Foreskin keratinocyte (primary cell): ENCODE measurements at places on chromosomes 11 and 22. TPM values are rescaled to one million over a fixed set of nuclear protein-coding genes. Genes with fewer than 3 reads are reported as not detected.

The MS4A15 gene
- total RNA-seq: not detected in 2 replicates

The TMEM123 gene
- total RNA-seq: 213 and 269 TPM in 2 replicates

The SCT gene
- total RNA-seq: not detected in 2 replicates

The MIAT gene
- total RNA-seq: 0.28 and 0.37 TPM in 2 replicates

The PRODH gene
- total RNA-seq: 0.63 and 2.8 TPM in 2 replicates

The SHISA8 gene
- total RNA-seq: not detected in 2 replicates

The POU2AF3 gene
- not detected in 2 replicates for total RNA-seq

The RGL4 gene
- total RNA-seq: not detected in 2 replicates

The FOLR1 gene
- not detected in 2 replicates for total RNA-seq

The KRTAP5-10 gene
- total RNA-seq: not detected in 2 replicates

The DDI1 gene
- not detected in 2 replicates for total RNA-seq

The ASCC2 gene
- 51.0 and 54.7 TPM in 2 replicates for total RNA-seq

The BRD1 gene
- 16.8 and 18.8 TPM in 2 replicates for total RNA-seq

The KRTAP5-8 gene
- not detected in 2 replicates for total RNA-seq

The IRAG1 gene
- 0.03 and 0.14 TPM in 2 replicates for total RNA-seq

The DNAJC4 gene
- 12.7 and 14.1 TPM in 2 replicates for total RNA-seq

The BAIAP2L2 gene
- 3.1 and 4.0 TPM in 2 replicates for total RNA-seq

The APBB1 gene
- total RNA-seq: 14.0 and 17.8 TPM in 2 replicates

The B3GAT1 gene
- 0.03 and 0.07 TPM in 2 replicates for total RNA-seq

The TOLLIP gene
- total RNA-seq: 34.2 and 37.3 TPM in 2 replicates

The KLHDC7B gene
- not detected in 2 replicates for total RNA-seq

The GTSE1 gene
- total RNA-seq: 23.8 and 28.6 TPM in 2 replicates

The FLRT1 gene
- not detected in 2 replicates for total RNA-seq

The MYOD1 gene
- not detected in 2 replicates for total RNA-seq

The TMPRSS4 gene
- 1.1 and 1.2 TPM in 2 replicates for total RNA-seq

The BIK gene
- total RNA-seq: 7.4 and 11.8 TPM in 2 replicates

The OR52H1 gene
- total RNA-seq: not detected in 2 replicates

The RFPL2 gene
- not detected in 2 replicates for total RNA-seq

The ISX gene
- total RNA-seq: not detected in 2 replicates

The CLTCL1 gene
- total RNA-seq: 7.8 and 10.4 TPM in 2 replicates

The OR4C3 gene
- not detected in 2 replicates for total RNA-seq

The DRD2 gene
- 0.07 TPM in 2 replicates for total RNA-seq

The OR2D2 gene
- 0.11 TPM in 1 of 2 replicates, not detected in the other for total RNA-seq
